ENCODE measurements at places on chromosomes 16 and 17.

GRCh38 chr17:75501378-75502071, 13.8 kb downstream of the CASKIN2 start:
- DNase-seq: no peak

- no peak for DNase-seq
Measured at GRCh38 chr16:69405757-69406156, 18.7 kb upstream of the CYB5B start.

DNA sequence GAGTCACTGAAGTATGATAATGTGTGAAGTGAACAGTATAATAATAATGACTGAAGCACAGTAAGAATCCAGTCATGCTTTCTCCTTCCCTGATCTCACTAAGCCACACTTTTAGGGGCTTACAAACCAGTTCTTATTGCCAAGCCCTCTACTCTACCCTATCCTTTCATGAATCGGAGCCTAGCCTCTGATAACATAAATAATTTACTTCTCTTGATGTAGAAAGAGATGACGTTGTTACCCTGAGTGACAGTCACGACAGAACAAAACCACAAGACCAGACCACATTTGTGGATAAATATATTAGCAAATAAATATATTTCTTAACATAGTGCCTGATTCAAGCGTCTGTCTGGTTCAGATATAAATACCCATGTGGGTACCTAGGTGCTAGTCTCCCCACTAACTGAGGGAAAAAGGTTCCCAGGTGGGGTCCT, 1.4 kb upstream of the SUPT4H1 start:
- DNase-seq: no peak

- DNase-seq: no peak
Measured at GRCh38 chr16:85490407-85491057, 122.6 kb upstream of the GSE1 start.

GRCh38 chr16:11150190-11150589, 105.8 kb downstream of the SOCS1 start:
- DNase-seq: no peak

GRCh38 chr16:50809561-50809960, 67.7 kb downstream of the CYLD start:
- no peak for DNase-seq

DNA sequence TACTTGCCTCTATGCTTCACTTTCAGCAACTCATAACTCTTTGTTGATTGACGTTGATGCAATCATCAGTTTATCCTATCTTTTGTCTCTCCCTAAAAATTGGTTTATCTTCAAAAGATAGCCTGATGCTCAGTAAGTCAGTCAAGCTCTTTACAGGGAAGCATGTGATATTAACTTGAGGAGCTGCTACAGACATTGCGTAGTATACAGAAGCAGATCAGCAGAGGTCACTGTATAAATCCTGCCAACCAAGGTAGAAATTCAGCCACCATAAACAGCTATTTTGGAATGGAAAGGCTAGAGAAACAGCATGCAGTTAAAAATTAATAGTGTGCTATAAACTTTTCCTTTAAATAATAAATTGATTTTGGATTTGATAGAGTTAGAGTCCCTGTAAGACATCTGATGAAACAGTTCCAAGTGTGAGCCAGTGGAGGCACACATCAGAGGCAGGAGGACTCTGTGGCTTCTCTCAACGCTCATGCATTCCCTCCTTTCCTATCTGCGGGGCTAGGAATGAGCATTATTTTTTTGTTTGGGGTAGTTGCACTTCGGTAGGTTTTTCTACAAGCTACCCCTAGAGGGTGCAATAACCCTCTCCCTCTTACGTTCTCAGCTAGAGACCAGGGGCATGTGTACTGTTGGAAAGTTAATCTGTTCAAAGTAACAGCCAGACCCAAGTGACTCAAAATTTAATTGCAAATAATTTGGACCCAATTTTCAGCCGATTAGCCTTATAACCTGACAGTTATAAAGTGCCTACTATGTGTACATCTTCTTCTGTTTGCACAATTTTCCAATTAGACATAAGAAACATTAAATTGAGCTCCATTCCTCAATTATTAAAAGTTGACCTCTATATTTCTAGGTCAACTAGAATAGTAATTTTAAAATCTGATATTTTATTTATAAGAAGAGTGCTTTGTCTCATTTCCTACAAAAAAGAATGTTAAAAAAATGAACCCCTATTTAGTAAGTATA, 647.7 kb upstream of the SOX9 start:
- DNase-seq: no peak

GRCh38 chr16:74592847-74593246, 14.1 kb downstream of the GLG1 start:
- no peak for DNase-seq

GRCh38 chr16:68528686-68529379, 10.3 kb upstream of the ZFP90 start:
- DNase-seq: peak; percentile 80
